Hippocampal formation (tissue), 2 donors: ENCODE measurements at places on chromosomes 1 and 21.

- no peak for DNase-seq
Observed at GRCh38 chr1:202063093-202063492, 52.7 kb downstream of the ELF3 start.

GRCh38 chr1:81574408-81574807 lies 226.3 kb upstream of the ADGRL2 start:
- no peak for DNase-seq

DNA sequence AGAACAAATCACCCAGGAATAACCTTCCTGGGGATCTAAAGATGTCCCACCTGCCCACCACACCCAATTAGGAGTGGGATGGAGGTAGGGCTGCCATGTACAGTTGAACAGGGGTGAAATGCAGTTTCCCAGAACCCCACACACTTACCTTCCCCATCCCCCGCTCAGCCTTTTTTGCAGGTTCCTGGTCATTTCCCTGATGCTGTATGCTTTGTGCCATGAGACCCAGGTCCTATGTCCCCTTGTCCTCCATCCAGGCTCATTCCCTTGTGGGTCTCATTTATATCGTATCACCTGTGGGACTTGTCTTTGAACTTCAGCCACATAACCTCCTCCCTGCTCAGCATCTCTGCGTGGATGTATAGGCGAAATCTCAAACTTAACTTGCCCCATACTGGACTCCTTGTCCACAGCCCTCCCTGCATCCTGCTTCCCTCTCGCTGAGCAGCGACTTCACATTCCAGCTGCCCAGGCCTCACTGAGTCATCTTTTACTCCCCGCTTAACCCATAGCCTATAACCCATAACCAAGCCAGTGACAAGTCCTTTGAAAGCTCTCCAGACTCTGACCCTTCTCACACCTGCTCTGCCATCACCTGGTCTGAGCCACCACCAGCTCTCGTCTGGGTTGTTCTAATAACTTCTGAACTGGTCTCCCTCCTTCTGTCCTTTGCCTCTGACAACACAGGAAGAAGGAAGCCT lies 4.7 kb downstream of the LDLRAD2 start:
- no peak for DNase-seq

GRCh38 chr21:23695443-23695842 lies 1911.8 kb downstream of the MRPL39 start:
- DNase-seq = no peak

DNA sequence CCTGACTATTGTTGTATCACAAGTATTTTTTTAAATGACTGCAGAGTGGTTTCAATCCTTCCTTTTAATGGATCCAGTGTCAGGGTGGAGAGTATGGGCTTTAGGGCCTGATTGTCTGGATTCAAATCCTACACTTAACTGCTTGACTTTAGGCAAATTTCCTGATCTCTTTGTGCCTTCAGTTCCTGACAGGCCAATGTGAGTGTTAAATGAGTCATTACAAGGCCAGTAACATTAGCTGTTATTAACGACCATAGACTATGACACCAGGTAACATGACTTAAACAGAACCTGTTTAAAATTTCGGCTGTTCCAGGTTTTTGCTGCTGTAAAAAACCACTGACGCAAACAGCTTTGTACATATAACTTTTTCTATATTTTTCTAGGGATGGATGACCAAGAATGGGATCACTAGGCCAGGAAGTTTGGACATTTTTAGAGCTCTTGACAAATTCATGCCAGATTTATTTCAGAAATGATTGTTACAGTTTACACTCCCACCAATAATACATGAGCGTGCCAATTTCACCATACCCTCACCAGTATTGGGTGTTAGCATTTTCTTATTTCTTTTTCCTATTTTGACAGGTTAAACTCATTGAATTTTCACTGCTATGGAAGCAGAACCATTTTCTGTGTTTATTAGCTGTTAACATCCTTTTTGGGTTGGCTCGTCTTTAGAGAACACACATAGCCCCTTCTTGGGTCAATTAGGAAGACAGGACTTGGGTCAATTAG lies 11.3 kb downstream of the ZNF362 start:
- DNase-seq = no peak

GRCh38 chr1:168714012-168714411 lies 15.0 kb downstream of the DPT start:
- no peak for DNase-seq
